Tongue (tissue), 3 donors: ENCODE measurements at places on chromosomes 4 and X.

- DNase-seq = no peak
These were observed 100.8 kb downstream of the PSAPL1 start for GRCh38 chr4:7333801-7334421.

- DNase-seq = peak; percentile 93
These were observed 612 bp downstream of the MAGED2 start for GRCh38 chrX:54808109-54808604.

DNA sequence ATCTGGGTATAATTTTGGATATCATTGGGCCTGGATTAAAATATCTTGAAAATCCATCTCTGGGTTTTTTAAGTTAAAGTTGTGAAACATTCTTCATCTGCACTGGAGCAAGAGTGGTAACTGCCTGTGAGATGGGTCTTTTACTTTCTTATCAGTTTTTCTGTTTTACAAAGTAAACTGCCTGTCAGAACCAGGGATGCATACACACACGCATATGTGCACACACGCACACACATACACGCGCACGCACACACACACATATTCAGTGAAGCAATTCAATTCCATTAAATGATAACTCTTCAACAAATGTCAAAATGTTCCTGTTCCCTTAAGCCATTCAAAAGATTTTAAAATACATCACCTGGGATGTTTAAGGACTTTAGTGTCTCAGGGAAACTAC lies 515.8 kb downstream of the INPP4B start:
- DNase-seq = no peak

- no peak for DNase-seq
These were observed 323.3 kb downstream of the STK32B start for GRCh38 chr4:5374592-5374991.

- DNase-seq = no peak
These were observed 171.4 kb downstream of the ARHGEF9 start for GRCh38 chrX:63613531-63614028.
